ENCODE measurements at places on chromosomes 3 and 15.

GRCh38 chr15:75231836-75232235 is 26.3 kb upstream of the GOLGA6C start:
- DNase-seq, result no peak

DNA sequence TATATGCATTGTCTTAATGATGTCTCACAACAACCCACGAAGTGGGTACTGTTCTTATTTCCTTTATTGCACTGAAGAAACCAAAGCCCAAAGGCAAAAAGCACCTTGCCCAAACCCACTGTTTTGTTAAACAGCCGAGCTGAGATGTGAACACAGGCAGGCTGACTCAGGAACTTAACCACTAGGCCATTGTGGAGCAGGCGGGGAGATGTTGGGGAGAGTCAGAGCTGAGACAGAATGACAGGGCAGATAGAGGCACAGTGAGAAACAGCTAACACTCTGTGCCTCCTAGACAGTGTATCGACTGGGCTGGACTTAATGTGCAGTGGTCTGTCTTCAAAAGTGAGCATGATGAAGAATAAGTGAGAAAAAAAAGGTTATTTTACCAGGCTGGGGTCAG is 56.5 kb downstream of the RPLP1 start:
- DNase-seq, result peak; percentile 26

DNA sequence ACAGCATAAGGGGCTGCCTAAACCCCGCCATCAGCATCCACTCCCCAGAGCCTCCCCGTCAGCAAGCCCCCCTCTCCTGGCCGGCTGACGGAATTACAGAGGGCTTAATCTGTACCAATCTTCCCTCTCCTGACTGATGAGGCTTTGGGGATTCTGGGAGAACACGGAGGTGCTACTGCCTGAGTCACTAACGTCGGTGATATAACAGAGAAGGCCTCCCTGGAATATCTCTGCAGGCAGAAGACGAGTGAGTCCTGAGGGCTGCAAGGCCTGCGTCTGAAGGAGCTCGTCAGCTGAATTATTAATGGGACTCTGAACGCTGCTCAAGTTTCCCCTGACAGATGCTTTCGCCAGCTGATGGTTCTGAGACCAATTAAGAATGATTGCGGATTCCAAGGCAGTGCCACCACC is 147.7 kb downstream of the XXYLT1 start:
- no peak for DNase-seq

DNA sequence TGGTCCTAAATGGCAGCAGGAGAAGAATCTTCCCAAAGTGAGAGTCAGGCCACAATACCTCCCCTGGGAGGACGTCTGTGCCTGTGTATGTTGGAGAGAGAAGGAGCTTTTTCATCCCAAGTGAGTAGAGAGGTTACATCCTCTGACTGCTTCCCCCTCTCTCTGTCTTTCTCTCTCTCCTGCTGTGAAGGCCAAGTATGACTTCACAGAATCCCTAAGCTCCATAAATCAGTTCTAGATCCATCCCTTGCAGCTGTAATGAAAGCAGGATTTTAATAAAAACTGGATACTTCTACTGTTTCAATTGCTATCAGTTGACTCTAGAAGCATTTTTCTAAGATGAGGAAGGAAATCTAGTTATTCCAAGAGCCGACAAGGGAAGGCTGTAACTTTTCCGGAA is 389.1 kb upstream of the PROK2 start:
- no peak for DNase-seq

GRCh38 chr15:91542226-91542625 is 311.3 kb upstream of the SLCO3A1 start:
- no peak for DNase-seq

- DNase-seq, result no peak
These were observed 64.0 kb upstream of the ST3GAL6 start for GRCh38 chr3:98699132-98699531.

DNA sequence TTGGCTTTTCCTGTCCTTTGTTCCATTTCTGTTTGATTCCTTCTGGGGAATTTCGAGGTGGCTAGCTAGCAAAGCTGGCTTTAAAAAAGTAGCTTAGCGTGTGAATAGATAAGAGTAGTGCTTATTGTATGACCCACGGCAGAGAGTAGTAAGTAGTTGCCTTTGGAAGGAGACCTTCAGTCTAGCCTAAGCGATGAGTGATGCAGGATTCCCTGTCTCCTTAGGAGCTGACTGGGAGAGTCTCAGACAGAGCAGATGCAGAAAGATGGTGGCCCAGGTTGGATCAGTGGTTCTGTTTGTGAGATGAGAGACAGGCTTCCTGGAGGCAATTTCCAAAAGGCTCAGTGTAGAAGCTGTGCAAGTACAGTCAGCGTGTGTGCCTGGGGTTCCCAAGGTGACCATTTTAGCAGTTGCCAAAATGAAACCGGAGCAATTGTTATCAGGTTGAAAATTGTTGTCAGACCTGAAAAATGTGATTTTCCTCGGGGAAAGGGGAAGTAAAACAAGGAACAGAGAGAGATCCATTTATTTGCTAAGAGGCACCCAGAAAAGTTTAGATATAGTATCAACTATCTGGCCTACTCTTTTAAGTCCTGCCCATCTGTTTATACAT is 681 bp upstream of the IL5RA start:
- DNase-seq, result peak; percentile 4

DNA sequence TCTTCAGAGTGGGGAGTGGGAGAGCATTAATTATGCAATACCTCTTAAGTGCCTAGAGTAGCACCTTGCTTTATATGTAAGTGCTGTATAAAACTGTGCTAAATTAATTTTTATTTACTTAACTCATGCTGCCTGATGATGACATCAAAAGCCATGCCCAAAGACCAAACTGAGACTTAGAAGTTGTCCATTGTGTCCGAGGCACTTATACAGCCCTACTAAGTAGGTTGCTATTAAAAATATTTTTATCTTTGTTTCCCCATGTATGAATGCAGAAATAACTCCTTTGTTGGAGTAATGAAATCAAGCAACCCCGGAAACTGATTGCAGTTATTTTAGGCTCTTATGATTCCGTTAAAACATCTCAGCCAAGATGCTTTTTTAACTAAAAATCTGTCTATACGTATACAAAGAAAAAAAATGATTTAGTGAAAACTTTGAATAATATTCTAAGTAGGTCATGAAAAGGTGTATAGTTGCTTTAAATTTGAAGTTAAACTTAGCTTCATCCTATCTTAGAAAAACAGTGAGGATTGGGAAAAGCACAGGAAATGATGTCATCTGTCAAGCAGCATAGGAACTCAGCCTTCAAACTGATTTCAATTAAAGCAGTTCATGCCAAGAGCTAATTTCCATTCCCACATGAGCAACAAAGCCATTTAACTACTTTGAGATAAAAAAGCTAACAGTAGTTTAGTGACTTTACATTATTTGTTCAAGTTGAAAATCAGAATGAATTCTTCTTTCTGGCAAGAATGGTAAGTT is 43.0 kb downstream of the FBN1 start:
- DNase-seq, result peak; percentile 92

DNA sequence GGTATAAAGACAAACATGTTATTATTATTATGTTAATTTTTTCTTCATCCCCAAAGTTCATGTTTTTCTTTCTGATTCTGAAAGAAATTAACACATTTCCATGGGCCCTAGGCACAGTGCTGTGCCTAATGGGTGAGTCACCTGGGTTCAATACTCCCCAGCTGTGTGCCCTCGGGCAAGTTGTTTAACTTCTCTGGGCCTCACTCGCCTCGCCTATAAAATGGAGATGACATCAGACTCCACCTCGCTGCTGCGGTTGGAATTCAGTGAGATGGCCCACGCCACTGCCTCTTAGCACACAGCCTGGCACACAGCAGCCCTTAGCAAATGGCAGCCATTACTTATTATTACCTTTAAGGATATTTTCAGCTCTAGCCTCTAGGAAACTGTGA is 22.6 kb downstream of the DNASE1L3 start:
- DNase-seq, result no peak

DNA sequence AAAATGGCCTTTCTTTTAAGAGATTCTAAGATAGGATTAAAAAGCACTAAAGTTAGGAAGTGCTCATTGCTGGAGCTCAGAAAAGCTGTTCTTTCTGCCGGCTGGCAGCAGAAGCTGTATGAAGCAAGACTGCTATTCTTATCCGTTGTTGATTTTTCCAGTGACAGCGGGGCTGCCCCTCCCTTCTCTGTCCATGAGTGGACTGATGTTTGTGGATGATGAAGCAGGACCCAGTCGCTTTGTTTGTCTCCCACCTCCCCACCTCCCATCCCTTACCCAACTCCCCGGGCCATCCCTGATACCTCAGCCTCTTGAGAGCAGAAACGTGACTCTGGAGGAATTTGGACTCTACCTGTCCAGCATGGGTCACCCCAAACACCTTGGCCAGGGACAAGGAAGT is 10.3 kb upstream of the MUSTN1 start:
- peak; percentile 53 for DNase-seq

GRCh38 chr3:187767266-187768012 is 22.2 kb upstream of the BCL6 start:
- peak; percentile 85 for DNase-seq

- DNase-seq, result no peak
These were observed 29.4 kb downstream of the SLC22A14 start for GRCh38 chr3:38311476-38311875.

GRCh38 chr3:57681691-57682090 is 11.2 kb downstream of the DENND6A start:
- DNase-seq, result no peak

All from cardiac fibroblast (primary cell).